HT-29 (cell line): ENCODE measurements at places on chromosomes 4 and X. TPM values are rescaled to one million over a fixed set of nuclear protein-coding genes. Genes with fewer than 3 reads are reported as not detected.

CXCL5 gene
- total RNA-seq = not detected in 2 replicates

CLTRN gene
- 0.13 TPM in 1 of 2 replicates, not detected in the other for total RNA-seq

FGFR3 gene
- total RNA-seq = 73.4 and 77.0 TPM in 2 replicates

GRCh38 chr4:106142616-106143127 lies 173.3 kb downstream of the TBCK start:
- DNase-seq = no peak

GRCh38 chr4:140133576-140133975 lies 20.4 kb downstream of the MAML3 start:
- DNase-seq = no peak

- peak; percentile 93 for DNase-seq
Measured at GRCh38 chrX:107731831-107732502, 43.6 kb downstream of the TSC22D3 start.
